ENCODE measurements at places on chromosomes 2 and 18. TPM values are rescaled to one million over a fixed set of nuclear protein-coding genes. Genes with fewer than 3 reads are reported as not detected.

STPG4 gene
- not detected for polyA plus RNA-seq

CIDEA gene
- polyA plus RNA-seq = 3.0 TPM

OBSL1 gene
- 14.8 TPM for polyA plus RNA-seq

GPR75 gene
- polyA plus RNA-seq = 2.7 TPM

C1D gene
- 22.6 TPM for polyA plus RNA-seq

HRH4 gene
- polyA plus RNA-seq = 0.03 TPM

IL1F10 gene
- 0.37 TPM for polyA plus RNA-seq

SLC23A3 gene
- polyA plus RNA-seq = 2.4 TPM

IL36B gene
- 0.14 TPM for polyA plus RNA-seq

APOB gene
- polyA plus RNA-seq = not detected

AMER3 gene
- polyA plus RNA-seq = not detected

ERFE gene
- 0.27 TPM for polyA plus RNA-seq

ANKRD29 gene
- polyA plus RNA-seq = 8.5 TPM

XIRP2 gene
- not detected for polyA plus RNA-seq

CNDP1 gene
- not detected for polyA plus RNA-seq

KIAA2012 gene
- polyA plus RNA-seq = not detected

GALNT1 gene
- 48.1 TPM for polyA plus RNA-seq

CDH2 gene
- polyA plus RNA-seq = 0.46 TPM

INHBB gene
- 0.01 TPM for polyA plus RNA-seq

ZEB2 gene
- polyA plus RNA-seq = 0.12 TPM

FAM168B gene
- 50.8 TPM for polyA plus RNA-seq

BMP10 gene
- not detected for polyA plus RNA-seq

COLEC12 gene
- not detected for polyA plus RNA-seq

POLR1A gene
- polyA plus RNA-seq = 10.1 TPM

ATP6V1C2 gene
- polyA plus RNA-seq = 0.49 TPM

ZNF396 gene
- polyA plus RNA-seq = 0.49 TPM

UPP2 gene
- polyA plus RNA-seq = not detected

NT5DC4 gene
- polyA plus RNA-seq = 0.07 TPM

SLC4A5 gene
- polyA plus RNA-seq = 0.08 TPM

SLC16A14 gene
- polyA plus RNA-seq = 0.67 TPM

SP5 gene
- polyA plus RNA-seq = not detected

KLHL30 gene
- polyA plus RNA-seq = not detected

STK17B gene
- 7.7 TPM for polyA plus RNA-seq

CHPF gene
- polyA plus RNA-seq = 24.4 TPM

RAB6C gene
- polyA plus RNA-seq = not detected

ZSWIM2 gene
- polyA plus RNA-seq = not detected

PROKR1 gene
- not detected for polyA plus RNA-seq

POTEC gene
- polyA plus RNA-seq = not detected

Data from keratinocyte (primary cell).